ENCODE measurements at places on chromosomes 5 and 9.

DNA sequence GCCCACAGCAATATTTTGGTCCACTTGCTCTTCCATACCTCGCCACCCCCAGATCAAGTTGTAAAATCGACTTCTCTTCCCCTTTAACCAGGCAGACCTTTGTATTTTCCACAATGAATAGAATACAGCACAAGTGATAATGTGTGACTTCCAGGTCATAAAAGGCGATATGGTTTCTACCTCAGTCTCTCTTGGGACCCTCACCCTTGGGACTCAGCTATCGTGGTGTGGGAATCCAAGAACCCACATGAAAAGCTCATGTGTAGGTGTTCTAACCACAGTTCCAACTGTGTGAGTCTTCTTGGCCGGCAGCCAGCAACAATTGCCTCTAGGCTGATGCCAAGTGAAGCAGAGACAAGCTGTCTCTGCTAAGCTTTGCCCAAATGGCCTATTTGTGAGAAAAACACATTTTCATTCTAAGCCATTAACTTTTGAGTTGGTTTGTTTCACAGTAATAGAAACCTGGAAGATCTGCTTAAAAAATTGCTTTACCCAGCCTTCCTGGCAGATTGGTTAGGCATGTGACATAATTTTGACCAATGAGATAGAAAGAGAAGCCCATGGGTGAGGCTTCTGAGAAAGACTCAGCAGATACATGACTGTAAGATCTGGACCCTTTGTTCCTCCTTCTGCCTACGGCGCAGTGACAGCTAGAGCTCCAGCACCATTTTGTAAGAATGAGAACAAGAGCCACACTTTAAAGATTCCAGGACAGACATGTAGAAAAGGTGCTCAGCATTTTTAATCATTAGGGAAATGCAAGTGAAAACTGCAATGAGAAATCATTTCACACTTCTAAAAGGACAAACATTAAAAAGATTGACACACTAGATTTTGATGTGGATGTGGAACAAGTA, 18.3 kb upstream of the MLLT3 start:
- no peak for DNase-seq

DNA sequence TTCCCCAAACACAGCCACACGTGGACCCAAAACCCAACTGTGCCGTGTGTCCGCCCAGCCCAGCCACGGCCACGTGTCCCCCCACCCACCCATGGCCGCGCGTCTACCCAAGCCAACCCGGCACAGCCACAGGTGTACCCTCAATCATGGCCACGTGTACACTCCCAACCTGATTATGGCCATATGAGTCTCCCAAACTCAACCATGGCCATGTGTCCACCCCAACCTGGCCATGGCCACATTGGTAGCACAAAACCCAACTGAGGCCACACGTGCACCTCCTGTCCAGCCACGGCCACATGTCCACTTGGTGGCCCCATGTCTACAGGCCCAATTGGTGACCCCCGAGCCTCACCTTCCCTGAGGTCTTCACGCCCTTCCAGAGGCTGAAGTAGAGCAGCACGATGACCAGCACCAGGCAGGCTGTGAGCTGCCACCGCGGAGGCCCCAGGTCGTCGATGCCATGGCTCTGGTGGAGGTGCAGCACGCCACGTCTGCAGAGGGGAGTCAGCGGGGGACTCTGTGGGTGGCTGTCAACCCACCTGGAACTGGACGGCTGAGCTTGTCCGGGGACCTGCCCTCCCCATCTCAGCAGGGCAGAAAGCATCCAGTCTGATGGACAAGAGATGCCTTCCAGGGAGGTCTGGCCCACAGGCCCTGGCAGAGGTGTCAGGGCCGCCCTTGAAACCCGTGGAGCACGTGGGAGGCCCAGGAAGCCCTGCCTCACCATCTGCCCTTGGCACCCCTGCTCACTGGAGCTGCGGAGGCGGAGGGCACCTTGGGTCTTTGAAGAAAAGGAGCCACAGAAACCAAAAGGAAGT, 23.5 kb downstream of the SLC6A3 start:
- no peak for DNase-seq

- DNase-seq: no peak
Measured at GRCh38 chr9:13805546-13805945, 508.4 kb downstream of the NFIB start.

DNA sequence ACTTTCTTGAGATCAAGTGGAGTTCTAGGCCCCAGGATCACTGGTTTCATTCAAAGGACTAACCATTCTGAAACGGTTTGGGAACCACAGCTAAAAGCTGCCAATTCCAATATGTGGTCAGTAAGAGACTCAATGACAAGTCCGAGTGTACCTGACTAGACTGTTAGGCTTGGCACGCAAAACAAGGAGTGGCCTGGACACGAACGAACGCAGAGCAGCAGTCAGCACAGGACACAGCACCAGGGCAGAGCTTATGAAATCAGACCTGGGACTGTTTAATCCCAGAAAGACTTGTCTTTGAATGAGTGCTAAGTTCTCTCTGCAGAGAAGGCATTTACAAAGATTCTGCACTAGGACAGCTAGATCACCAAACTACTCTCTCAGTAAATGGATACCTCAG, 213.8 kb downstream of the GAPVD1 start:
- DNase-seq: no peak

- no peak for DNase-seq
Measured at GRCh38 chr5:62315376-62316175, 9.6 kb downstream of the KIF2A start.

- DNase-seq: no peak
Measured at GRCh38 chr5:66645039-66645438, 48.8 kb downstream of the MAST4 start.

DNA sequence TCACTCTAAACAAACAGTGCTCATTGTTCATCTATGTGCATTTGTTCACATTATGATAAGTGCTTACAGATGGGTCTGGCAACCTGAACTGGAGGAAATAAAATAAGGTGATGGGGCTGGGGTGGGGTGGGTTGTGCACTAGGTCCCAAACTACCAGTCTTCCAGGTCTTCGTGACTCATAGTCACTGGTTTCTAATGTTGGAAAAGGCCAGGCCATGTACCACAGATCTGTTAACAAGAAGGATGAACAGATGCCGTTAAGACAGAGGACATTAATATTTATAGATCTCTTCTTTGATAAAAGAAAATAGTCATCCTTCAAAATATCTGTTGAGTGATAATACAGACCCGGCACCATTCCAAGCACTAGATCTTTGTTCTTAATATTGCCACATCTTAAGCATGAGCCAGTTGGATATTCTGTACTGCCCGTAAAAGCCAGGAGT, 71.4 kb upstream of the STARD4 start:
- no peak for DNase-seq

DNA sequence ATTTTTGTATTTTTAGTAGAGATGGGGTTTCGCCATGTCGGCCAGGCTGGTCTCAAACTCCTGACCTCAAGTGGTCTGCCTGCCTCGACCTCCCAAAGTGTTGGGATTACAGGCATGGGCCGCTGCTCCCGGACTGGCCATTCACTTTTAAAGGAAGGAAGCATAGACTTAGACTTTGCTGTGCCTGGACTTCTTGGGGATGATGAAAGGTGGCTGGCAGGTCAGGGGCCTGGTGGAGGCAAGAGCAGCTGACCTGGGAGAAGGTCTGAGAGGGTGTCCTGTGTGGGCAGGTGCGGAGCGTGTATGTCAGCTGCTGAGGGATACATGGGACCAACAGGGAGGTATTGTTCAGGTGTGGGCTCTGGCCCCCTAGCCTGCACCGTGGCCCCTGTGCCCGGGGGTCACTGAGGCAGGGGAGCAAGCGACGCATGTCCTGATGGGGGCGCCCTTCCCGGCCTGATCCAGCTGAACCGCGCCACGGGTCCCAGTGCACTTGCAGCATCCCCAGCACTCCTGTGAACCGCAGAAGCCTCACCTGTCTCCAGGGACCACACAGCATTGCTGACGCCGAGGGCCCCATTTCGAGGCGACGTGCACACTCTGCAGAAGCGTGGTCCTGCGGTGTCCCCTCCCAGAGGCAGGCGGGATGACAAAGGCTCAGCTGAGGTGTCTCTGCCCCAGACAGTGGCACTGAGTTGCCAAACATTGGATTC, 23.1 kb downstream of the NDUFS6 start:
- no peak for DNase-seq

GRCh38 chr5:4453655-4454054, 686.5 kb upstream of the ADAMTS16 start:
- no peak for DNase-seq

- no peak for DNase-seq
Measured at GRCh38 chr5:156598964-156599363, 251.1 kb upstream of the PPP1R2B start.

DNA sequence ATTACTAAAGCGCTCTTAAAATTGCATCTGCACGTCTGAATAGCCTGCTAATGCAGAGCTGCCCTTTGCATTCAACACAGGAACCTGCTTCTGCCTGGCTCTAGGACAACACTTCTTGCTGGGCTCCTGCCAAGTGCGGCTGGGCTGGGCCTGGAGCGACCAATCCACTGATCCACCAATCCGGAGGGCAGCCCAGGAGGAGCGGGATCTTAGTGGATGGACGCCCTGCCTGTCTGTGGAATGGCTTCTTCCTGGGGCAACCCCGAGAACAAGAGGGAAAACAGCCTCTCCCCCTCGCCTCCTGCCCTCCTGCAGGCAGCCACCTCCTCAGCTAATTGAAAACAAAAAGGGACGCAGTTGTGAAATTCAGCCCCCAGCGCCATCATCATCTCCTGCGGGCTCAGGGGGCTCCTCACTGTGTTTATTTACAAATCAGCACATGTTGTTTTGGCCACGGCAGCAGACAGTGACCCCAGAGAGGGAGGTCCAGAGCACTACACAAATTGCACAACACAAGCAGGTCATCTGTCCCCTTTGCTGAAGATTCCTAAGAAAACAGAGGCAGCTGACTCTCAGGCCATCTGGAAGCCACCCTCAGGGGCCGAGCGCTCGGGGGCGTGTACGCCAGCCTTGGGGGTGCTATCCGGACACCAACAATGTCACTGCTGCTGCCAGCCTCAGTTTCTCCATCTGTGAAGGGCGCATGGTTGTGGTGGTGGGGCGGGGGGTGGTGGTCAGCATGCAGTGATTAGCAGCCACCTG, 57.3 kb downstream of the GADD45G start:
- DNase-seq: peak; percentile 89

- no peak for DNase-seq
Measured at GRCh38 chr5:90601468-90601867, 42.9 kb downstream of the ADGRV1 start.

- DNase-seq: no peak
Measured at GRCh38 chr5:149849966-149850910, 94.4 kb downstream of the PDE6A start.

DNA sequence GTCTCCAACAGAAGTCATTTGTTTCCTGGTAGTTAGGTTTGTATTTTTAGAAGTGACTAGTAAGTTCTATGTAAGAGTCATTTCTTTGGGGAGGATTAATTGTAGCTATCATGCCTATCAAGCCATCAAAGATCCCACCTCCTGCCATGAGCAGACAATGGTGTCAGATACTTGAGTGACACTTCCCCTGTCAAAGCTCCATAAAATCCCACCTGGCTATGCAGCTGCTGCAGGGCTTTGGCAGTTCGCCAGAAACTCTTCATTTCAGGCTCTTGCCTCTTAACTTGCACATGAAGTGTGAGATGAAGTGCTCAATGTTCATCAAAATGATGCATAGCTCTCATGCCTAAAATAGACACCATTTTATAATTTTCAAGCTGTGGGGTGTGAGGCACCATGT, 312.1 kb downstream of the CDH12 start:
- peak; percentile 99 for DNase-seq

DNA sequence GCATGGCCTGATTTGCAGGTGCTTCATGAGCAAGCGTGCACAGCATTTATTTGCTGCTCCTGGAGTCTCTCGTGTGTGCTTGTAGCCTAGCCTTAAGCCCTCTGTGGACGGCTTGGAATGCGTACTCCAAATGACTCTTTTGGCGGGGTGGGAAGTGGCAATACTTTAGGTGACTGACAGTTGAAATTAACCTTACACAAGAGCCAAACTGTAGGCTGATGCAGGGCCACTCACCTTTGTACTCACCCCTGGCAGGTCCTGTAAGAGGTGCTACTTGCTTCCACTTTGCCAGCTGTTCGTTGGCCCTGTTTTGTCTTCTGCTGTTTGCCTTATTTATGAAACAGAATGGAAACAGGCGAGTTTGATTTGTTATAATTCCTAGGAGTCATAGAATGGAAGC, 22.9 kb downstream of the TENT4A start:
- DNase-seq: no peak

GRCh38 chr5:68231414-68232076, 16.0 kb downstream of the PIK3R1 start:
- no peak for DNase-seq

- DNase-seq: no peak
Measured at GRCh38 chr5:148993283-148993936, 69.5 kb downstream of the SH3TC2 start.

DNA sequence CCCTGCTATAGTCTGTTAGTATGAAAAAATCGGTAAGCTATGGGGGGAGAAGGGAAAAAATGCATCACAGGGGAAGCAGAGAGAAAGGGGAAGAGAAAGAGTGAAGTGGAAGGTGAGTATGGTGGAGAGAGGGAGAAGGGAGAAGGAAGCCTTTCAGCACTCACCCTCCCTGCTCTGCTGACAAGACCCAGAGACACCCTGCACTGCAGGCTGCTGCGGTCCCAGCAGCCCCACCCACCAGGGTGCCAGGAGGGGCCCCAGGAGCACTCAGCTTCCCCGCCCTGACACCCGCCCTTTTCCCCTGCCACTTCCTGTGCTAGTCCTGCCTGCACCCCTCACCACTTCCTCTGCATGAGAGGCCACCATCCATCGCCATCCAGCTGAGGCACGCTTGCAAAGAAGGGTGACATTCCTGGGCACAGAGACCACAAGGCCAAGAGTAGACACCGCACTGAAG, 12.7 kb downstream of the STK10 start:
- DNase-seq: no peak

- DNase-seq: no peak
Measured at GRCh38 chr5:143741421-143741820, 70.5 kb upstream of the HMHB1 start.

DNA sequence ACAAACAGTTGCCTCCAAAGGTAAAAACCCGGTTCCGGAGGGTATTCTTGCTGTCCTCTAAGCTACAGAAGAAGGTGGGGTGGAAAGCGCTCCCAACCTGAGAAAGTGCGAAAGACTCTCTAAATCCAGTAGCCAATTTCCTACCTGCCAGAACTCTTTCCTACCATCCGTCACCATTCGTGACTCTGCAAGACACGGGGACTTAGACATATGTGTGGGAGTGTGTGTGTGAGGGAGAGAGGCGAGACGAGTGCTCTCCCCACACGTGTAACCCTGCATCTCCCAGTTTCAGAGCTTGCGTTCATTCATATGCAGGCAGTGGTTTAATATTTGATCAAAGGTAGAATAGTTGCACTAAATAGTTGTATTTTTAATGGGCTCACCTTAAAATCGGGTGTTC, 473 bp upstream of the GABRA1 start:
- no peak for DNase-seq

GRCh38 chr5:178417391-178417811, 172.8 kb downstream of the COL23A1 start:
- no peak for DNase-seq

DNA sequence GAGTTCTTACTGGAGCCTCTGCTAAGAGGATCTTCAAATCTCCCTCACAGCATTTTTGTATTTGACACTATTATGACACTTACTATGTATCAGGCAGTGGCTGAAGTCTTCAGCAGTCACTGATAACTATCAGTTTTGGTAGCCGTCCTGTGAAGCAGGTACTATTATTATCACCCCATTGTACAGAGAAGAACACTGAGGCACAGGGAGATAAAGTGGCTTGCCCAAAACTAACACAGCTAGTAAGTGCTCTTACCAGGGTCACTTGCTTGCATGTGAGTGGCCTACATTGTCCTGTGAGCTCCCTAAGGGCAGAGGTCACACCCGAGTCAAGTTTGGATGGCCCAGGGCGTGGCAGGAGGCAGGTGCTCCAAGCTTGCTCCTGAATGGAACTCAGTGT, 16.8 kb downstream of the GABBR2 start:
- DNase-seq: no peak
